ENCODE measurements at places on chromosomes 3 and 15.

DNA sequence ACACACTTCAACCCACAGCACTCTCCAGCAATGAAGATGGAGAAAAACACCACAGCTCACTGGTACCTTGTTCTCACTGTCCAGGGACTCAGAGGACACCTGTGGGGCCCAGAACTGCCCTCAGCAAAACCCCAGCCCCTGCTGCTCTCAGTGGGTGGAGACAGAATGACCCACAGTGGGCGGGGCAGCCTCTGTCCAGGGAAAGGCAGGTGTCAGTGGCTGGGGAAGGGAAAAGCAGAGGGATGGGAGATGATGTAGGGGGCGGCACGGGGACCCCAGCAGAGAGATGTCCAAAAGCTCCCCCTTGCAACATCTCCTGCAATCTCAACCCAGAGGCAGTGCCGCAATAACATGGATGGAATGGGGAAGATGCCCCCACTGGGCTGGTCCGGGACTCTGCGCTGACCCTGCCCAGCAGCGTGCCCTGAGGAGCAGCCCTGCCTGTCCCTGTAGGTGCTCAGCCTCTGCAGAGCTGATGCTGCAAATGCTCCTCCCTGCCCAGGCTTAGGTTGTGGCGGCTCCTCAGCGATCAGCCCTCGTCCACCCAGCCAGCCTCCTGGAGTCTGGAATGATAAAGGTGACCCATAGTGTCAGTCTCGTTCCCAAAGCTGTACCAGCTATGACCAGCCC is 193.9 kb downstream of the XXYLT1 start:
- H3K4me1 ChIP-seq, result peaks cover 9% of the 10 kb centered on the region
- H3K27me3 ChIP-seq, result no peaks in the 10 kb centered on the region
- H3K36me3 ChIP-seq, result no peaks in the 10 kb centered on the region
- H3K4me3 ChIP-seq, result no peak overlapping the region
- no peak overlapping the region for H3K27ac ChIP-seq
- DNase-seq, result no peak

DNA sequence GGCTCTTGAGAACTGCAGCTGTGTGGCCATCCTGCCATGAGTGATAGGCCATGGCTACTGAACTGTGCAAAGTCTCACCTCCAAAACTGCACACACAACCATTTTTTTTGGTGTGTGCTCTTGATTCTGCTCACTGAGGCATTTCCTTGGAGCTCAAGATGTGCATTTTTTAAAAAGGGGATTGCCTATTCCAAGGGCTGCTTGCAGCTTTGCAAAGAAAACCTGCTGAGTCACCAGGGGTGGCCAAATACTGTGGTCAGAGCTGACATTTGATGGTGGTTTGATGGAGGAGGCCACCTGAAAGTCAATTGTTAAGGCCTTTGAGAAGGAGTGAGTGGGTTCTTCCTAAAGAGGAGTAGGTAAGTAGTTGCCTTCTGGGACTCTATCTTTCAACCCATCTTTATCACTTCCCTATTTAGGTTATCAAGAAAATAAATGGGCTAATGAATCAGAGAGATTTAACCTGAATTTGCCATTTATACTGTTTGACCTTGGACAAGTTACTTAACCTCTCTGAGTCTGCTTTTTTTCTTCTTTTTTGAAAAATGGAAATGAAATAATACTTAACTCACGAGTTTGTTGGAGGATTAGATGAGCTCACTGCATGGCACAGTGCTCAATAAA is 87.9 kb downstream of the CHST2 start:
- H3K27me3 ChIP-seq, result no peaks in the 10 kb centered on the region
- peak; percentile 66 for DNase-seq
- H3K4me1 ChIP-seq, result peaks cover 14% of the 10 kb centered on the region
- no peaks in the 10 kb centered on the region for H3K36me3 ChIP-seq

GRCh38 chr3:73945541-73945940 is 320.8 kb upstream of the PDZRN3 start:
- no peaks in the 10 kb centered on the region for H3K27me3 ChIP-seq
- DNase-seq, result no peak
- no peaks in the 10 kb centered on the region for H3K4me1 ChIP-seq

GRCh38 chr3:14290631-14291385 is 111.6 kb upstream of the SLC6A6 start:
- no peak overlapping the region for H3K27ac ChIP-seq
- no peak for DNase-seq
- H3K4me3 ChIP-seq, result no peak overlapping the region

- DNase-seq, result no peak
- no peaks in the 10 kb centered on the region for H3K36me3 ChIP-seq
- H3K27me3 ChIP-seq, result no peaks in the 10 kb centered on the region
- H3K4me3 ChIP-seq, result no peak overlapping the region
- H3K4me1 ChIP-seq, result no peaks in the 10 kb centered on the region
Measured at GRCh38 chr3:148106062-148106461, 591.6 kb upstream of the AGTR1 start.

DNA sequence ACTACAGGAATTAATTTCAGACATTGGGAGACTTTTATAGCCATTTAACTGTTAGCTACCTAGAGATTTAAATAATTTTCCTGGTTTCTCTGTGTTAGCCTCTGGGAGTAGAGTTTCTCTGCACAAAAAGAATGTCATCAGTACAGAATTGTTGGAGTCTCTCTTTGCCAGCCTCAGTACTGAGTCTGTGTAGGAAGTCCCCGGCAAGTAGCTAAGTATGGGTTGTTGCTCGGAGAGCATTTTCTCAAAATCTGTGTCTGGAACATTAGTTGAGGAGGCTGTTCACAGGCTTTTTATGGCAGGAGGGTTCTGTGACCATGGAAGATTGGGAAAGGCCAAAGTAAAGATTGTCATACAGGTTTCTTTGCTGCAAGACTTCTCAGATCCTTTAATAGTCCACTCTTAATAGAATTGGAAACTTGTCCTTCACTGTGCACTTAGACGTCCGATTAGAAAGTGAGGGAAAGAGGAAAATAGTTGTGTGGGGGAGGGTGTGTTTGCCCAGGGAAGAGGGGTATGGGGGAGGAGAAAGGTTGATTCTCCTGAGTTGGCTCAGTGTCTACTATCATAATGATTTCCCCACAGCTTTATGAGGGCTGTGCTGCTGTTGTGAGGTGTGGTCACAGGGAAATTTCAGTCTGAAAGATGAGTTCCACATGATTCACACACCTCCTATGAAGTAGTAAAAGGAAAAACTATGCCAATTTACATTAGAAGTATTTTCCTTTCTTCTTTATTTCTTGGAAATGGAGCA is 207.1 kb downstream of the PTPRG start:
- no peak overlapping the region for H3K27ac ChIP-seq
- H3K4me3 ChIP-seq, result no peak overlapping the region
- no peaks in the 10 kb centered on the region for H3K4me1 ChIP-seq
- no peaks in the 10 kb centered on the region for H3K36me3 ChIP-seq
- no peak for DNase-seq
- peaks cover 5% of the 10 kb centered on the region for H3K27me3 ChIP-seq

DNA sequence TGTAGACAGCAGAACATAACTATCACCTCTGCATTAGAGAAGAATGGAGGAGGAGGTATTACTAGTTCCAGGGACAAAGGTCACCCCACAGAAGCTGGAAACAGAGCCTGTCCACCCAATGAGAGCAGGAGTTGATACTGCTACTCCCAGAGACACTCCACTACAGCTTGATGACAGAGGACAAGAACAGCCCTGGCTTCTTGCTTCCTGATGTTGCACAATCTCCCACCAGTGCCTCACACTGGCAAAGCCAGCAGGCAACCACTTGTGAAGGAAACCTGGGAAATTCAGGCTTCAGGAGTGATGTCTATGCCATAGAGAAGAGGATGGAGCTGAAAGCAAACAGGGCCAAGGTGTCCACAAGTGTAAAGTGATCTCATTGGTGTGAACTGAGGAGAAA is 78.0 kb upstream of the POU1F1 start:
- H3K27me3 ChIP-seq, result peaks cover 6% of the 10 kb centered on the region
- DNase-seq, result no peak
- H3K36me3 ChIP-seq, result no peaks in the 10 kb centered on the region
- H3K4me3 ChIP-seq, result no peak overlapping the region
- no peaks in the 10 kb centered on the region for H3K4me1 ChIP-seq

- H3K4me1 ChIP-seq, result peaks cover 39% of the 10 kb centered on the region
- H3K36me3 ChIP-seq, result peaks cover 3% of the 10 kb centered on the region
- H3K4me3 ChIP-seq, result no peak overlapping the region
- H3K27ac ChIP-seq, result peak overlapping the region; percentile 30
Measured at GRCh38 chr3:11236588-11237461, 35.4 kb upstream of the ATG7 start.

DNA sequence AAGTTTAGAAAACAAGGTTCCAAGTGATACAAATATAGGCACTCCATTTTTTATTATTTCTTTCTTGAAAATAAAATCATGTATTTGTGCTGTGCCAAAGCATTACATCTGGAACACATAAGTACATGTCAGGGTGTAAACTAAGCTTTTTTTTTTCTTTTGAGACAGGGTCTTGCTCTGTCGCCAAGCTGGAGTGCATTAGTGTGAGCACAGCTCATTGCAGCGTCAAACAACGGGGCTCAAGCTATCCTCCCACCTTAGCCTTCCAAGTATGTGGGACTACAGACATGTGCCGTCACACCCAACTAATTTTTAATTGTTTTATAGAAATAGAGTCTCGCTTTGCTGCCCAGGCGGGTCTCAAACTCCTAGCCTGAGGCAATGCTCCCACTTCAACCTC is 9.0 kb downstream of the SPATA12 start:
- H3K4me1 ChIP-seq, result peaks cover 4% of the 10 kb centered on the region
- DNase-seq, result no peak
- H3K27me3 ChIP-seq, result peaks cover 9% of the 10 kb centered on the region

DNA sequence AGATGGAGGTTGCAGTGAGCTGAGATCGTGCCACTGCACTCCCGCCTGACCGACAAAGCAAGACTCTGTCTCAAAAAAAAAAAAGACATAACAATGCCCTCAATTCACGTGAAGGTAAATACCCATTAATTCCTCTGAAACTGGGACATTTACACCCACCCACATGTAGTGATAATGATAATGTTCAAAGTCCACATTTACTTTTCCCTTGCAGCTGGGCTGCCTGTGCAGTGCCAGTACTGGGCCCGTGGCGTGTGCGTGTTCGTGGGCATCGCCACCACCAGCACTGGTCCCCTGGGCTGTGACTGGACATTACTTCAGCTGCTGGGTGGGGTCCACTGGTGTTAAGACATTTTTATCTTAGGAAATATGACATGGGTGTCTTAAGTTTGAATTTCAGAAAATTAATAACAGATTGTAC is 123.6 kb downstream of the SLC25A26 start:
- peaks cover 5% of the 10 kb centered on the region for H3K4me1 ChIP-seq
- DNase-seq, result no peak
- H3K4me3 ChIP-seq, result no peak overlapping the region
- H3K27ac ChIP-seq, result no peak overlapping the region

- H3K4me3 ChIP-seq, result no peak overlapping the region
- no peaks in the 10 kb centered on the region for H3K36me3 ChIP-seq
- DNase-seq, result no peak
- H3K27me3 ChIP-seq, result no peaks in the 10 kb centered on the region
Measured at GRCh38 chr3:147518465-147518864, 109.3 kb downstream of the ZIC1 start.

GRCh38 chr3:138642226-138642926 is 33.8 kb downstream of the FAIM start:
- no peak for DNase-seq
- no peaks in the 10 kb centered on the region for H3K27me3 ChIP-seq
- no peak overlapping the region for H3K27ac ChIP-seq
- peaks cover 3% of the 10 kb centered on the region for H3K36me3 ChIP-seq

DNA sequence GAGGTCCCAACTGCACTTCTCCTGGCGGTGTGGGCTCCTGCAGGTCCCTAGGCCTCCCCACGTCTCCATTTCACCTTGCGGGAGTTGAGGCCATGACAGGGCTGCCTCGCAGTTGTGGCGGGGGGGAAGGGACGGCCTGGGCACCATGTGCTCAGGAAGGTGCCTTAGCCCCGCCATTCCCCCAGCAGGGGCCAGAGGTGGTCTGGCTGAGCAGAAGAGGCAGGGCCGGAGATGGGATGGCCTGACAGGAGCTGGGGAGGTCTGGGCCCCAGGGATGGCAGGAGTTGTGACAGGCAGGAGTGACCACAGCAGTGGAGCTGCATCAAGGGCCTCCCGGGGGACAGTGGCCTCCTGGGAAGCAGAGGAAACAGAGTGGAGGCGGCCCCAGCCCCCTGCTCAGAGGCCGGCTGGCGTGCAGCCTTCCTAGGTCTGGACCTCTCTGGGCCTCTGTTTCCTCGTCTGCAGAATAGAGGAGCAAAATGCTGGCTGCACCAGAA is 18.7 kb upstream of the KLF15 start:
- H3K27ac ChIP-seq, result no peak overlapping the region
- DNase-seq, result no peak
- no peaks in the 10 kb centered on the region for H3K4me1 ChIP-seq
- no peak overlapping the region for H3K4me3 ChIP-seq
- no peaks in the 10 kb centered on the region for H3K36me3 ChIP-seq
- peaks cover 7% of the 10 kb centered on the region for H3K27me3 ChIP-seq

DNA sequence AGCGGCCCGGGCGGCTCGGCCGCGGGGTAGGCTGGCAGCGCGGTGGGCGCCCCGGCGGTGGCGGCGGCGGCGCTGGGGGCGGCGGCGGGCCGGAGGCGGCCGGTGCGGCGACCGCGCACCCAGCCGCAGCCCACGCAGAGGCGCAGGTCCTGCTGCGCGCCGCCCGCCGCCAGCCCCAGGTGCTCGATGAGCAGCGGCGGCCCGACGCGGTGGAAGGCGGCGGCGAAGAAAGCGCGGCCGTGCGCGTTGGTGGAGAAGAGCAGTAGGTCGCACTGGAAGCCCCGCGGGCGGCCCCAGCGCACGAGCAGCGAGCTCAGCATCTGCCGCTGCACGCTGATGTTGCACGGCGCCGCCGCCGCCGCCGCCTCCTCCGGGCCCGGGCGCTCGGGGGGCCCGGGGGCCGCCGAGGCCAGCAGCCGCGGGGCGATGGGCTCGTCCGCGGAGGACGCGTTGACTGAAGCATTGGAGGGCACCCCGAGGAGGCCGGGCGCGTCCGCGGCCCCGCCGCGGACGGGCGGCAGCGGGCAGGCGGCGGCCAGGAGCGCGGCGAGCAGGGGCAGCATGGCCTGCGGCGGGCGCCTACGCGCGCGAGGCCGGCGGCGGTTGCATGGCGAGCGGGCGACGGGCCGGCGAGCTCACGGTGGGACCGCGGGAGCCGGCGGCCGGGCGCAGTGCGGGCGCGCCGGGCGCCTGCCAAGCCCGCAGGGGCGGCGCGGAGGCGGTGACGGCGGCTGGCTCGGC is 452 bp downstream of the TMEM158 start:
- no peaks in the 10 kb centered on the region for H3K36me3 ChIP-seq
- H3K27me3 ChIP-seq, result peaks cover 64% of the 10 kb centered on the region

GRCh38 chr3:13072239-13072599 is 1.0 kb downstream of the IQSEC1 start:
- H3K4me1 ChIP-seq, result peaks cover 37% of the 10 kb centered on the region
- H3K4me3 ChIP-seq, result peak overlapping the region; percentile 76
- H3K27ac ChIP-seq, result no peak overlapping the region
- peak; percentile 33 for DNase-seq

- no peak overlapping the region for H3K27ac ChIP-seq
- no peaks in the 10 kb centered on the region for H3K27me3 ChIP-seq
- peaks cover 10% of the 10 kb centered on the region for H3K36me3 ChIP-seq
- H3K4me3 ChIP-seq, result no peak overlapping the region
- DNase-seq, result no peak
Measured at GRCh38 chr3:171350364-171350763, 109.8 kb downstream of the TNIK start.

GRCh38 chr15:99976811-99977271 is 243.6 kb upstream of the LYSMD4 start:
- no peaks in the 10 kb centered on the region for H3K27me3 ChIP-seq
- no peaks in the 10 kb centered on the region for H3K36me3 ChIP-seq
- H3K4me1 ChIP-seq, result no peaks in the 10 kb centered on the region
- DNase-seq, result no peak
- no peak overlapping the region for H3K27ac ChIP-seq

Data from activated CD8-positive, alpha-beta T cell treated with anti-CD3 and anti-CD28 coated beads for 36 hours (primary cell).